ENCODE measurements at places on chromosomes 6 and 20. TPM values are rescaled to one million over a fixed set of nuclear protein-coding genes. Genes with fewer than 3 reads are reported as not detected.

DNA sequence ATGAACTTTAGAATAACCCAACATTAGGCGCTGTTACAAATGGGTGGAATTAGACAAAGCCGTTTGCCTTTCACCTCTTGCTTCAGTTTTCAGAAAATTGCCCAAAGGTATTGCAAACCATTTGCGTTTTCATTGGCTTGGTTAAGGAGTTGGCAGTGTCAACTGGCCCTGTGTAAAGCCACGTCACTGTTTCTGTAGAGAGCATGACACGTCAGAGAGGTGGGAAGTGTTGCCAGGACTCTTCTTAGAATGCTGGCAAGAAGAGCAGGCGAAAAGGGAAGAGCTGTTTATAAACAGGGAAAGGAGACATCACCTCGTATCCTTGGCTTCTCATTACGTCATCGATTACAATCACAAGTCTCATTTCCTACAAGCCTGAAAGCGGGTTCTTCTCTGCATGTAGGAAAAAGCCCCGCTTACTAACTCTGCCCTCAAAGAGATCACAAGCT lies 4.2 kb upstream of the IRF4 start:
- no peak for ATAC-seq

GRCh38 chr20:17612287-17612991 lies 42.6 kb downstream of the DSTN start:
- ATAC-seq: peak; percentile 38

- no peak for ATAC-seq
Measured at GRCh38 chr6:167990016-167990945, 7.2 kb upstream of the KIF25 start.

- no peak for ATAC-seq
Measured at GRCh38 chr6:15254070-15254975, 8.5 kb downstream of the JARID2 start.

GRCh38 chr6:55276745-55277530 lies 50.3 kb upstream of the GFRAL start:
- ATAC-seq: no peak

- ATAC-seq: no peak
Measured at GRCh38 chr20:25148982-25149846, 46.3 kb upstream of the ENTPD6 start.

DNA sequence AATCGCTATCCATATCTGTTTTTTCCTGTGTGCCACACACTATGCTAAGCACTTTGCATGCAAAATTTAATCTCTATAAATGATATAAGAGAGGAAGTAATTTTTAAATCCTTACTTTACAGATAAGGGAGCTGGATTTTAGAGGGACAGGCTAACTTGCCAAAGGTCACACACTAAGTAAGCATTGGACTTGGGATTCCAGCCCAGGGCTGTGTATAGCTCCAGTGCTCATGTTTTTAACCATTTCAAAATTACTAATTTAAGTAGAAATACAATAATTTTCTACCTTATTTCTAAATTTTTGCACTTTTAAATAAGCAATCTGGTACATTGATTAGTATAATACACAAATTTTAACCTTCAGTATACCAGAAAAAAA lies 144.6 kb downstream of the UST start:
- no peak for ATAC-seq

DNA sequence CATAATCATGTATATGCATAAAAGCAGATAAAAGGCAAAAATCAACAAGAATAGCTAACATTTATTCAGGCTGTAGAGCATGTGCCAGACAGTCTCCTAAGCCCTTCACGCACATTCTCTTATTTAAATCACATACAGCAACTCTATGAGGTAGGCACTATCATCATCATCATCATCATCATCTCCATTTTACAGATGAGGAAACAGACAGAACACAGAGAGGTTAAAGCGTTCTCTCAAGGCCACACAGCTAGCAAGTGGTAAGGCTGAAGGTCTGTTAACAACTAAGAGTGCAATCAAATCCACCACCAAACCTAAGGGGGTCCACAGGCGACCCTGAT lies 857 bp upstream of the PLEKHG1 start:
- no peak for ATAC-seq

DNA sequence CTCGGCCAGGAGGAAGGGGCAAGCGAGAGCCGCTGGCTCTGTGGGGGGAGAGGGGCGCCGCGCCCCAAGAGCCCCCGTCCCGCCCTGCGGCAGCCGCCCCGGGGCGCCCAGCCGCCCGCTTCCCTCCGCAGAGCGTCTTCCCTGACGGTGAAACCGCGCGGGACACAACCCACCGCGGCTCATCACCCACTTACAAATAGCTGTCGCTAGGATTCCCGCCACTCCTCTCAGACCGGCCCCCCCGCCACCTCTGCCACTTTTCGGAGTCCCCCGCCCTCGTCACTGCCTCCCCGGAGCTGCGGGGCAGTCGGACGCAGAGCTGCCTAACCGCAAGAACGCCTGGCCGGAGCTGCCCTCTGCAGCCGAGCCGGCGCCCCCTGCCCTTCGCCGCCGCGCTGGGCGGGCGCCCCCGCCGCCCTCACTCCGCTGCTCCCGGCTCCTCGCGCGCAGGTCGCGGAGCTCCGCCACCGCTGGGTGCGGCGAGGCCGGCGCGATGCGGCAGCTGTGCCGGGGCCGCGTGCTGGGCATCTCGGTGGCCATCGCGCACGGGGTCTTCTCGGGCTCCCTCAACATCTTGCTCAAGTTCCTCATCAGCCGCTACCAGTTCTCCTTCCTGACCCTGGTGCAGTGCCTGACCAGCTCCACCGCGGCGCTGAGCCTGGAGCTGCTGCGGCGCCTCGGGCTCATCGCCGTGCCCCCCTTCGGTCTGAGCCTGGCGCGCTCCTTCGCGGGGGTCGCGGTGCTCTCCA lies at the start of gene SLC35D3:
SLC35D3 (plus strand) TSS at position 366 of the 749 bp plus-strand sequence; CDS start at position 494, 128 bp downstream.
- peak; percentile 37 for ATAC-seq

- ATAC-seq: no peak
Measured at GRCh38 chr6:157908369-157909281, 73.0 kb upstream of the SYNJ2 start.

DNA sequence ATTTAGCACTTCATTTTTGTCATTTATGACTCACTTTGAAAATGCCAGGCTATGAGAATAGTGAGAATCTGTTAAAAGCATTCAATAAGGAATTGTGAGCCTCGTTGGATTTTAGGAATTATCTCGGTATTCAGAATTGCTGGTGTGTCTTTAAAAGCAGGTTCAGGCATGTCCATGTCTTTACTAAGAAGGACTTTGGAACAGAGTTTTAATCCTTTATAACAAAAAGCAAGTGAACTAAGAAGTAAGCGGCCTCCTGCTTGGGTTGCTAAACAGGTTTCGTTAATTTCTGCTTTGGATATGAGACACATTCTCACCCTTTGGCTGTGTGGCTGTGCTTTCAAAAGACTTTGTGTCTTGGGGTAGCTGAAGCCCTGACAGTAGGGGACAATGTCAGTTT lies 74.9 kb downstream of the IGF2R start:
- ATAC-seq: no peak

GRCh38 chr20:25309395-25310267 lies 61.7 kb downstream of the PYGB start:
- peak; percentile 83 for ATAC-seq

GRCh38 chr6:9484091-9484490 lies 930.8 kb downstream of the TFAP2A start:
- no peak for ATAC-seq

- no peak for ATAC-seq
Measured at GRCh38 chr6:85416049-85416448, 33.8 kb upstream of the NT5E start.

- no peak for ATAC-seq
Measured at GRCh38 chr6:11409371-11409770, 128.2 kb upstream of the TMEM170B start.

DNA sequence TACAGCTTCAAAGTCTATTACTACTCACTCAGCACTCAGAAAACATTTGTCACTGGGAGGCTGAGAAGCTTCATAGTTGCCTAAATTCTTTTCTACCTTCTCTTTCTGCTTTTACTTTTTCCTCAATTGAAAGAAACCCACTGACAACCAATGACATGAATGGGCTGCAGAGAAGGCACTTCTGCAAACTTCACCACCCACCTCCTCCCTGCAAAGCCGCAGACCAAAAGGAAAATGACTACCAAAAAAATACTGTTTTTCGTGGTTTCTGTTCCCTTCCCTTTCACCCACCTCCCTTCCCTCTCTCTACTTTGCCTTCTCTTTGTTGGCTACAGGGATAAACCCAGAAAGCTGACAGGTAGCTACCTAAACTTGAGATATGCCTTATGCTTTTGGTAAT lies 3.2 kb downstream of the GNAS-AS1 start:
- ATAC-seq: no peak

DNA sequence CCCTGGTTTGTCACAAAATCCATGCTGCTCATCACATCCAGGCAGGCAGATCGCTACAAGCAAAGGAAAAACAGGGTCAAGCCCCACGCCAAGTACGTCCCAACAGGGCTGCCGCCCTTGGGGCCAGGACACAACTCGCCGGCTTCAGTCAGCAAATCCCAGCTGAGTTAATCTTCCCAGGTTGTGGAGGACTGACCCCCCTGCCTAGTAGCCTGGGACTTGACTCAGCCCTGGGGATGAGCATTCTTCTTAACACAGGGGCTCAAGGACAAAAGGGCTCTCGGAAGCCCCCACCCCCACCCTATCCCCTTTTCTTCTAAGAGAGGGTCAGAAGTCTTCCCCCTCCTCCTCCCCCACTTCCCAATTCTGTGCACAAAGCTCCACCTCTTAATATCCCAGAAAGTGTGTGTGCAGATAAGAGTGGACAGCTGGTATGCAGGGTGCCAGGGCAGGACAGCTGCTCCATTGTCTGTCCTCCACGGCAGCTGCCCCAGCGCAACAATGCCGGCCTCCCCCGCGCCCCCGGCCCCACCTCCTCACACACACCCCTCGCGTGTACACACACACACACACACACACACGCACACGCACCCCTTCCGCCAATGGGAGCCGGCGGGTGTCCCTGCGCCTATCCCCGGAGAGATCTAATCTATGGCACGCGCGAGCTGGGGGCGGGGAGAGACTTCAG lies 4.5 kb downstream of the DLL1 start:
- ATAC-seq: no peak

Gene STMND1
- not detected for total RNA-seq

Gene RHAG
- total RNA-seq: 0.27 TPM

Gene PGC
- total RNA-seq: not detected

Gene APCDD1L
- 0.40 TPM for total RNA-seq

Gene AURKA
- 1.4 TPM for total RNA-seq

Gene HRH3
- total RNA-seq: not detected

Gene XKR7
- 0.07 TPM for total RNA-seq

Gene DEFB110
- not detected for total RNA-seq

Gene RBM24
- 20.2 TPM for total RNA-seq

Gene PNLDC1
- 0.47 TPM for total RNA-seq

Gene PEDS1
- 46.3 TPM for total RNA-seq

Gene TUBE1
- 41.2 TPM for total RNA-seq

Data from gastroesophageal sphincter (tissue), 4 donors.